ENCODE measurements at places on chromosomes 4 and X. TPM values are rescaled to one million over a fixed set of nuclear protein-coding genes. Genes with fewer than 3 reads are reported as not detected.

The ETDA gene
- total RNA-seq = not detected

The UBL4A gene
- 59.5 TPM for total RNA-seq

The GABRG1 gene
- not detected for total RNA-seq

The NXF2 gene
- not detected for total RNA-seq

The WNK3 gene
- total RNA-seq = 0.50 TPM

The NHS gene
- 11.6 TPM for total RNA-seq

The SCML2 gene
- total RNA-seq = 1.2 TPM

The PDCL2 gene
- total RNA-seq = not detected
